KG1 (cell line): ENCODE measurements at places on chromosomes 12 and 14.

DNA sequence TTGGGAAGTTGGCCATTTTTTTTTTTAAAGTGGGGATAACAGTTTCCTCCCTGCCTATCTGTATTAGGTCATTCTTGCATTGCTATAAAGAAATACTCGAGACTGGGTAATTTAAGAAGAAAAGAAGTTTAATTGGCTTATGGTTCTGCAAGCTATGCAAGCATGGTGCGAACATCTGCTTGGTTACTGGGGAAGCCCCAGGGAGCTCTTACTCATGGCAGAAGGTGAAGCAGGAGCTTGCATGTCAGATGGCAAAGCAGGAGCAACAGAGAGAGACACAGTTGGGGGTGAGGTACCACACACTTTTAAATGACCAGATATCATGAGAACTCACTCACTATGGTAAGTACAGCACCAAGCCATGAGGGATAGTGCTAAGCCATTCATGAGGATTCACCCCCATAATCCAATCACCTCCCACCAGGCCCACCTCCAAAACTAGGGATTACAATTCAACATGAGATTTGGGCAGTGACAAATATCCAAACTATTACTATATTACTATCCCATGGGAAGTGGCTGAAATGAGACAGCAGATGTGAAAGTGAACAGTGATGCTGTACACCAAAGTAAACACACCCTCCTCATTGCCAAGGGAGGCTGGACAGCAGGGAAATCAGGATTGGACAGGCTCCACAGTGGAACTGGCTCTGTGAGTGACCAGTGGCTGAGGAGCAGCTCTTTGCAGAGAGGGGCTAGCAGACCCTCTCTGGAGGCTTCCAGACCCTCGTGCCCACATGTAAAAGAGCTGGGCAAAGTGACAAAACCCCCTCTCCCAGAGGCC is 40.5 kb downstream of the CRACR2A start:
- no peak for DNase-seq

- DNase-seq, result no peak
These were observed 102.0 kb downstream of the PRIMA1 start for GRCh38 chr14:93686268-93686667.

DNA sequence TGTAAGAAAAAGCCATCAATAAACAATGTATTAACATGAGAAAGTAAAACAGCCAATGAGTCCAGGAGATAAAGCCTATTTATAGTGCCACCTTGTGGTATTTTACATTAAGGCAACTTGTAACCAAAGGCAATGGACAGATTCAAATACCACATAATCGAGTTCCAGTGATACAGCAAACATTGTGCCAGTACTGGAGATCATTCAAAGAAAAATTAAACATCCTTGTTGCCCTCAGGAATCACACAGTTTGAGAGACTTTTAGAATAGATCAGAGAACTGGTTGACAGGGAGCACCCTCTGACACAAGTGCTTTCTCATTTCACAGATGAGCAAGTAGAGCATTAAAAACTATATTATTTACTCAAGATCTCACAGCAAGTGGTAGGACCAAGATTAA is 98.1 kb downstream of the DDHD1 start:
- peak; percentile 39 for DNase-seq

DNA sequence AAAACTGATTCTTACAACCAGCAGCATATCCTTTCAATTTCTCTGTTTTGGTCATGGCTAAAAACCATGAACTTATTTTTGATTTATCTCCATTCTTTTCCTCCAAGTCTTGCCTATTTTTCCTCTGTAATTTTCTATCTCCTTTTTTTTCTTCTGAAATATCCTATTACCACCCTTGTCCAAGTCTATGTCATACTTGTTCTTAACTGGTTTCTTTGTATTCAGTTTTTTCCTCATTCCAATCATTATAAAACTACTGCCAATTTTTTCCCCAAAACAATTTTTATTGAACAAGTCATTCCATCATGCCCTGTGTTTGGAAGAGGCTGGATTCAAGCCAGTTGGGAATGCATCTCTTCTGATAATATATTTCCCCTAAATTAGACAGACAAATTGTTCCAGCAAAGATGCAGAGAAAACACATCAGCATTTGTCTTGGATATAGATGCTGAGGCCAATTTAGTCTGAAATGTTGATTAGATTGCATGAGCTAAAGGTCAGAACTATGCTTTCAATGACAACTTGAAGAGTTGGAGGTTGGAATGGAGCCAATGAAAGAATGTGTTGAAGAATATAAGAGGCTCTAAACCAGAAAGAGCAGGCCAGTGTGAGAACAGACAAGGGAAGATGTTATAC is 30.7 kb downstream of the OTOGL start:
- DNase-seq, result no peak

DNA sequence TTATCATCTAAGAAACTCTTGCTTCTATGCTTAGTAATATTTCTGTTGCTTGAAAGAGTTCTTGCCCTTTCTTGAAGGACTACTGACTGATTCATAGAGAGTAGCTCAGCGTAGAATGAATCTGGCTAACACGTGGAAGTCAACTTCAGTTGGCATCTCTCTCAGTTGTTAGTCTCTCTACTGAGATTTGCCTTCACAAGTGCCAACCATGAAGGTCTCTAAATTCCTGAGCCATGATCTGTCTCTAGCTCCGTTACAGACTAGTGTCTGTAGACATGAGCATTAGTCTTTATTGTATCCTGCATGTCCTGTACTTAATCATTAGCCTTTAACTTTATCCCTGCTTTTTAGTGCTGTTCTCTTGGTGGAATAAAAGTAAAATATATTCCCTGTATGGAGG is 19.1 kb upstream of the ALX1 start:
- DNase-seq, result no peak

GRCh38 chr14:73924337-73924736 is 25.6 kb downstream of the FAM161B start:
- no peak for DNase-seq

- DNase-seq, result no peak
These were observed 27.4 kb downstream of the PTPN11 start for GRCh38 chr12:112446008-112446725.

GRCh38 chr12:62703011-62703380 is 232.0 kb downstream of the PPM1H start:
- DNase-seq, result no peak

- no peak for DNase-seq
These were observed 76.4 kb upstream of the FOXN3 start for GRCh38 chr14:89493406-89493805.

GRCh38 chr12:6326316-6327228 is 15.3 kb downstream of the TNFRSF1A start:
- no peak for DNase-seq

DNA sequence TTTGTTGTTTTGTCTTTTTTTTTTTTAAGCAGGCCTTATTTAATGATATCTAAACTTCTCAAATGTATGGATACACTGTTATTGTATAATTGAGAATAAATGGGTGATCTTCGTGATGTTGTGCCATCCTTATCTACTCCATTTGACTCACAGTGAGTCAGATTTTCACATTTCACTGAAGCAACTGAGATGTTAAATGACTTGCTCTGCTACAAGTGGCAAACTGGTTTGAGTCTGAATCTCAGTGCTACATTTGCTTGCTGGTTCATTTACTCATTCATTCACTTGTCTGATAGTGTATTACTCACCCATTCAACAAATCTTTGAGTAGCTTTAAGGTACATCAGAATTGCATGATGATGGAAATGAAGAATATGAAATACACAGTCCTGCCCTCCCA is 2.6 kb downstream of the KIAA0586 start:
- no peak for DNase-seq

- DNase-seq, result no peak
These were observed 894.0 kb downstream of the NRXN3 start for GRCh38 chr14:79064214-79064613.

DNA sequence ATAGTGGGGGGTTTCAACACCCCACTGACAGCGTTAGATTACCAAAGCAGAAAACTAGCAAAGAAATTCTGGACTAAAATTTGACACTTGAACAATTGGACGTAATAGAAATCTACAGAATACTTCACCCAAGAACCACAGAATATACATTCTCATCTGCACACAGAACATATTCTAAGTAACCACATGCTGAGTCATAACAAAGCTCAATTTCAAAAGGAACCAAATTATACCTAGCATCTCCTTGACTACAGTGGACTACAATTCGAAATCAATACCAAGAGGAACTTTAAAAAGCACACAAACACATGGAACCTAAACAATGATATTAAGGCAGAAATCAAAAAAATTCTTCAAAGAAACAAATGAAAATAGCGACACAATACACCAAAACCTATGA is 871.6 kb upstream of the MDGA2 start:
- no peak for DNase-seq

DNA sequence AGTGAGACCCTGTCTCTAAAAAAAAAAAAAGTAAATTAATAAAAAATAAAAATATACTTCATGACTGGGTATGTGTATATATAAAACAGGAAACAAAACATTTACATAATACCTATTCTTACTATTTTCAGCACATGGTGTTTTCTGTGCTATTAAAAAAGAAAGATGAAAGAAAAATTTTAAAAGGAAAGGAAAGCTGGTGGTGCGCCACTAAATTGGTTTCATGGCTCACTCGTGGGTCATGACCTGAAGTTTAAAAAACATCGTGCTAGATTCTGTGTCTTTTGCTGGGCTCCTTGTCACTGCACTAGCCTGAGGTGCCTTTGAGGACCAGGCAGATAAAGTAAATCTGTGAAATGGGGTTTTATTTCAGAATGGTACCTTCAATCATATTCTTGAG is 69.8 kb downstream of the IFT43 start:
- DNase-seq, result no peak

DNA sequence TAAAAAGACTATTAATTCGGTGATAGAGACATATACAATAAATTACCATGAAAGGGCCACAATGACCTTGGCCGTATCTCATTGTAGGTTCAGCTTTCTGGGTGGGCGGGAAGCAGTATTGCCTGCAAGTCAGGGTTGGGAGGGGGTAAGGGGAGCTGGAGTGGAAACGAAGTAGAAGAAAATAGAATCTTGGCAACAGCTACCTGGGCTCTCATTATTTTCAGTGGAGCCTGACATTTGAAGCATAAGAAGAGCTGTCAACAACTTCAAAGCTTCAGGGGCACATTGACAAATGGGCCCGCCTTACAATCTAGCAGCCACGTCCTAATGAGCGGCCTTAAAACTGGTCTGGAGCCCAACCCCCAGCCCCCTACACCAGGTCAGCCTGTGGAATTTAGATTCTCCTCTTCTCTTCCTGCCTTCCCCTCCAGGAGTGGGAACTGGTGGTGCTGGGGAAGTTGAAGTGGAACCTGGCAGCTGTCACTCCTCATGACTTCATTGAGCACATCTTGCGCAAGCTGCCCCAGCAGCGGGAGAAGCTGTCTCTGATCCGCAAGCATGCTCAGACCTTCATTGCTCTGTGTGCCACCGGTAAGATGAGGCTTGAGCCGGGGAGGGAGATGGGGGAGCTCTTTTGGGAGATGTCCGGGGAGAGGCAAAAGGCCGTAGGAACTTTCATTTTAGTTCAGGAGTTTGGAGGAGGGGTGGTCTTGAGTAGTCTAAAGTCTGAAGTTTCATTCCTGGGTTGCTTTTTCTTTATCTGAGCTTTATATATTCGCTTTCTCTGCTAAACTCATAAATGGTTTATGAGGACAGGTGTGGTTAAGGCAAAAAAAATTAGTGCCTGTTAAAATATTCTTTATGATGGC is 5.0 kb downstream of the CCND2 start:
- no peak for DNase-seq

DNA sequence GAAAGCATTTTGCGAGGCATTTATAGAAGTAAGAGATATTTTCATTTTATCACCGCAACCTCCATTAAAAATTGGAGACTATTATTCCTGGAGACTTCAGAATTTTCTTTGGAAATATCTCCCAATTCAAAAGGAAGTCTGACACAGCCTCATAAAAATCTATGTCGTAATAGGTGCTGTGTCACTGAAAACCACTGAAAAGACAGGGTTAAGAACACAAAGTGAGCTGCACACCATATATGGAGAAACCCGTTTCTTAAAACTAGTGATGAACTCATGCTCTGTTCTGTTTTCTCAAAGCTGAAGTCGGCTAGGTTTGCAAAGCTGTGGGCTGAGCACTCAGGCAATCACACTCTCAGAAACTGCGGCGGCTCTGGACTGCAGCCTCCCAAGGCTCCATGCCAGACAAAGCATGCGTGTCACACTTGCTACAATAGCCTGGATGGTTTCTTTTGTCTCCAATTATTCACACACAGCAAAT is at the start of gene GLIPR1:
TSS of gene GLIPR1 (plus strand) at position 287 of the 481 bp plus-strand sequence. CDS start at position 413, 126 bp downstream.
- DNase-seq, result peak; percentile 59

DNA sequence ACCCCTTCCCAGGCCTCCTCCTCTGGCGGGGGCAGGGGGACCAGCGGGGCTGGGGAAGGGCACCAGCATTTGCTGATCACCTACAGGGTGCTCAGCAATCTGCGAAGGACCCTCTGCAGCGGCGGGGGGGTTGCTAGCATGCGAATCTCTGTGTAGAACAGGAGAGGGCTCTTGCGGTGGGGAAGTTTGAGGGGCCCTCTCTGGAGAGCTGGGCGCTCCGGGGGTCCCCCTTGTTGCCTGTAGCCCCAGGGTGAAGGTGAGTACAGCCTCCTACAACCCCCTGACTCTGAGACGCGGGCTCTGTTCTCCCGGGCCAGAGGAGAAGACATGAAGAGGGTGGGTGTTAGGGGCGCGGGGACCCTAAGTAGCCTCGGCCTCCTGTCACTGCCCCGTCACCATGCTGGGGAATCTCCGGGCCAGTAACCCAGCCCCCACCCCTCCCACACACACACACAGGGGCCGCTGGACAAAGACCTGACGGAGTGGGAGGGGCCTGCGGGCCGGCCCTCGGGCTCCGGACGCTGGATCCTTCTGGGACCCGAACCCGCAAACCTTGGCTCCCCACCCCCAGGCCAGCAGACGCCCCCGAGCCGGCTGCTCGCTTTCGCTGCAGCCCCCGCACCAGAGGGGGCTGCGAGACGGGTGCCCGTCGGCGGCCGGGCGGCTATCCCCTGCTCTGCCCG is 734 bp downstream of the FIGNL2 start:
- no peak for DNase-seq

- DNase-seq, result no peak
These were observed 379.3 kb downstream of the NAV3 start for GRCh38 chr12:78209846-78210505.

DNA sequence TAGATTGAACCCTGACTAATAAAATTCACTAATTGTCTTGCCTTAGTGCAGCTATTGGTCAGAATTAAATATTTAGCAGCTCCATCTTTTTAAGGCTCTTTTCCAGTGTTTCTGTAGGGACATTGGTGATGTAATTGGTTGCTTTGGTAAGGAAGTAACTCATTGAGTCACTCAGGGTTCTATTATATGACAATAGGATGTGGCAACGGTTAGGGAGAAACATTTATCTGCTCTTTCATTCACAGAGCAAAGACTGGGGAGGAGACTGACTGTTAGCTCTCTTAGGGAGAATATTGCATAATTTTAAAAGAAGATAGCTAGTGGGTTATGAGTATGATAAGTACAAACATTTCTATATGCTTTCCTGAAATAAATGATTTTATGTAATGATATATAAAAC is 616.5 kb downstream of the TRHDE start:
- DNase-seq, result no peak
